Endothelial cell (in vitro differentiated cells): ENCODE measurements at places on chromosomes 1 and 21.

- DNase-seq: no peak
Measured at GRCh38 chr1:75745276-75745675, 20.8 kb downstream of the ACADM start.

GRCh38 chr1:114107474-114108435 is 45.9 kb downstream of the SYT6 start:
- DNase-seq: no peak

GRCh38 chr1:186595969-186596368 is 84.3 kb downstream of the PTGS2 start:
- DNase-seq: no peak

- DNase-seq: no peak
Measured at GRCh38 chr21:33821503-33822322, 93.9 kb downstream of the ATP5PO start.

DNA sequence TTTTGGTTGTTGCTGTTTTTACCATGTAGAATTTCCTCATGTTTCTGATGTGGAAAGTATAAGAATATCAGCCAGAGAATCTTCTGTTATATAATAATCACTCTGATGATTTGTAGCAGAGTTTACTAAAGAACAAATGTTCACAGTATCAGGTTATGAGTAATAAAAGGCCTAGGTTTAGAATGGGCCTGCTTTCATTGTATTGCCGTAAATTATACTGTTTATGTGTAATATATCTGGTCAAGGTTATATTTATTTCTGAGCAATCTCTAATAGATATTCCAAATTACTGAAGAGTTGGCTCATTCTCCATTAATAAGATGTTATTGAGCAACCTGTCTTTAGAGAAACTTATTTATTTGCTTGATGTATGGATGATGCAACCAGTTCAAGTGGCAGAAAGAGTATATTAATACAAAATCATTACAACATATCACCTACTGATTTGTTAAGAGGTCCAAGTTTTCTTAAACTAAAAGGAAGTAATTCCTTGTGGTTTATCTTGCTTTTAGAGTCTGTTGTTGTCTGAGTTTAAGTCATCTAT is 649.4 kb upstream of the CXADR start:
- no peak for DNase-seq

GRCh38 chr1:247287460-247287859 is 31.6 kb downstream of the VN1R5 start:
- DNase-seq: no peak

GRCh38 chr1:180762796-180763195 is 131.0 kb downstream of the XPR1 start:
- DNase-seq: no peak

- no peak for DNase-seq
Measured at GRCh38 chr1:202170726-202171125, 10.3 kb upstream of the PTPN7 start.

GRCh38 chr1:160222546-160222945 is 17.4 kb downstream of the PEA15 start:
- DNase-seq: no peak
